Hematopoietic multipotent progenitor cell (in vitro differentiated cells): ENCODE measurements at places on chromosomes 1 and 21.

DNA sequence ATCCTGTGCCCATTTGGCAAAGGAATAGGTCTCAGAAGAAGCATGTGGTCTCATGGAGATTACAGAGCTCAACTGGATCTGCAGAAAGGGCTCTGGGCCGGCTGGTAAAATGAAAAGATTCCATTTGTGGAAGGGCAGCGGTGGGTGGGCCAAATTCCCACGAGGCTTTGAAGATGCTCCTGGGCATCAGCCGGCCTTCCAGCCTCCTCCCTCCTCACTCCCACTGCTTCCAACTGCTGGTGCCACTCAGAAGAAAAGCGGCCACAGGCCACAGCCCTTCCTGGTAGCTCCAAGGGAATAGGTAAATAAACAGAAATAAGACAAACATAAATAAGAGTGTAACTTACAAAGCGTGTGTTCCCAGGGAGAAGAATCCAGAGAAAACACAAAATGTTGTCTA lies 136.3 kb upstream of the SLC44A3 start:
- DNase-seq: no peak

- no peak for DNase-seq
These were observed 52.9 kb downstream of the NFIA start for GRCh38 chr1:61135291-61135690.

DNA sequence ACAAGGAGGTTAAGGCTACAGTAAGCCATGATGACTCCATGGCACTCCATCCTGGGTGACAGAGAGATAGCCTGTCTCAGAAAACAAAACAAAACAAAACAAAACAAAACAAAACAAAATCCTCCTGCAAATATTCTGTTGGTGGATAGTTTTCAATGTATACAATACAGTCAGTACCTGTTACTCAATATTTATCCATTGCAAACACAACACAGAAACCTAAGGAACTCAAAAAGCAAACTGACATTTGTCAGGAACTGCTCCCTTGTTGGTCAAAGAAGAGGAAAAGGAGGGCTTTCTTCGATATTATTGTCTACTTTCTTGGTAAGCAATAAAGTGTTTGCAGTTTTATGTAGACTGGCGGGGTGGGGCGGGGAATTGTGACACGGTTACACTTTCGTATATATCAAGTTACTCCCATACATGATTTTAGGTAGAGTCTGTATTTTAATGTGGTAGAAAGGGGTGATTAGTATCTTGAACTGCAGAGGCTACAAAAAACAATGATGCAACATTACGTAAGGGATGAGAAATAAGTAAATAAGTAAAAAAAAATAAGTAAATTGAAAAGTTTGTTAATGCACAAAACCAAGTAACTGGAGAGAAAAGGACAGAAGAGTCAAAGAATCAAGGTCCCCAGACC lies 31.8 kb downstream of the APP start:
- no peak for DNase-seq

DNA sequence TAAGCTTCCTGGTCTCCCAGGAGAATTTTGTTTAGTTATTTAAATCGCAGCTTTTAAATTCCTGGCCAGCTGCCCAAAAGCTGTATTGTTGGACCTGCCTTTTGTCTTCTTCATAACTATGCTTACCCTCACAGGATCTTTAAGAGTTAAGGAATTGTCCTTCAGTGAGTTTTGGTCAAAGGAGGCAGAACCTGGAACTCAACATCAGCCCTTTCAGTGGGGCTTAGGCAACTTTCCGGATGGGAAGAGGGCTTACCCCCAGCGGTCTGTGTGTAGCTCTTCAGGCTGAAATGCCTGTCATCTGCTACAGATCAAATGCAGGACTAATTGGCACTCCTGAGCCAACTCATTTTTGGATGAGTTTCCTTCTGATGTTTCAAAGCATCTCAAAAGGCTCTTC lies 402.6 kb downstream of the SIPA1L2 start:
- DNase-seq: no peak

DNA sequence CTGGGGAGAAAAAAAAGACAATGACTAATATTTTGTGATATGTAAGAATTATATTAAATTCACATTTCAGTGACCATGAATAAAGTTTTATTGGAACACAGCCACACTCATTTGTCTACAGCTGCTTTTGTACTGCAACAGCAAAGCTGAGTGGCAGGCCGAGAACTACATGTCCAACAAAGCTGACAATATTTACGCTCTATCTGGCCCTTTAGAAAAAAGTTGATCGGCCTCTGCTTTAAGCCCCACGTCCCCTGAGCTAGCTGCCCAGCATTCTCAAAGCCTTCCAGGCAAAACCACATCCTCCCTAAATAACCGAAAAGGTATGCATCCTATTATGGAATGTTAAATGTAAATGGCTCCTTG lies 8.6 kb downstream of the SLC2A1 start:
- DNase-seq: no peak

DNA sequence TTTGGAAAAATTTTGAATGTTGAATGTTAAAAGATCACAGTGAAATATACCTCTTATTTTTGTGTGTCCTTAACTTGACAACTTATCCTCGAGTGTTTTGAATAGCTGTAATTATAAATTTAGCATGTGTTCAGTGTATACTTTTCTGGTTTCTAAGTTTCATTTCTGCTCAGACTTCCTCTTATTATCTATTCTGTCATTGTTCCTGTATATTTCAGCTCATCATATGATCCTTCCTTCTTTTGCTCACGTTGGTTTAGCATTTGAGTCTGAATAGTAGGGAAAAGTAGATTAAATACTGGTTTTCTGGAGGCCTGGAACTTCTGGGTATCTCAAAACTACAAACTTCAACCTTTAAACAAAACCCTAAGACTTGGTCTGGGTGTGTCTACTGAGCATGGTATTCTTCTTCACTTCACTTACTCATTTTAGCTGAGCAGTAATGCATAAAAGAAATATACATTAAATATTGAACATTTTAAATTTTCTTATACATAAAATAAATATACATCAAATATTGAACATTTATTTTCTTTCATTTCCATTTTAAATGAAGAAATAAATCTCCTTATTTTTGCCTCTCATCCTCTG lies 3.3 kb upstream of the ATP6V1G3 start:
- DNase-seq: peak; percentile 17

DNA sequence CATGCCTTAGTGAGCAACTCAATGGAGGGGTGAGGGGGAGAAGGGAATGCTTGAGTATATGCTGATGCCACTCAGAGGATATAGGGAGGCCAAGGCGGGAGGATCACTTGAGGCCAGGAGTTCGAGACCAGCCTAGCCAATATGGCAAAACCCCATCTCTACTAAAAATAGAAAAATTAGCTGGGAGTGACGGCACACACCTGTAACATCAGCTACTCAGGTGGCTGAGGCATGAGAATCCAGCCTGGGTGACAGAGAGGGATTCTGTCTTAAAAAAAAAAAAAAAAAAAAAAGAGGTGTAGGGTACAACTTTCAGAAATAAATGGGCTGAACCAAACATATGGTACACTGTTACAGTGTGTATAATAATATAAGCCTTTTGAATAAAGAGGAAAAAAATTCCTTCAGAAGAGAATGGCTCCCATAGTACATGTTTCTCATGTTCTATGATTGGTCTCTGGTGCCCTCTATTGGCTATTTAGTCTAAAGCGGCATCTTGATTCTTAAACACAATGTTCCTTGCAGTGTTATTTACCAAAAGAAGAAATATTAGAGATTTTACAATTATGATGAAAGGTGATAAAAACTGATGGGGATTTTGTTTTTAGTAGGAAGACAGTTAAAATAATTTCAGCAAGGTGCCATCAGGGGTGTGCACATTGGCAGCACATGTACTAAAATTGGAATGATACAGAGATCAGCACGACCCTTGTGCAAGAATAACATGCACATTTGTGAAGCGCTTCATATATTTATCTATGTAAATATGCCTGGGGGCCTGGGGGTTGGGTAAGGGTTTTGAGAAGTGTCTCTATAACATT lies 109.8 kb downstream of the PATJ start:
- peak; percentile 87 for DNase-seq

- peak; percentile 32 for DNase-seq
These were observed 25.8 kb downstream of the CLDN14 start for GRCh38 chr21:36454093-36454531.

- DNase-seq: peak; percentile 62
These were observed 207.8 kb downstream of the SLC45A1 start for GRCh38 chr1:8525558-8526275.

DNA sequence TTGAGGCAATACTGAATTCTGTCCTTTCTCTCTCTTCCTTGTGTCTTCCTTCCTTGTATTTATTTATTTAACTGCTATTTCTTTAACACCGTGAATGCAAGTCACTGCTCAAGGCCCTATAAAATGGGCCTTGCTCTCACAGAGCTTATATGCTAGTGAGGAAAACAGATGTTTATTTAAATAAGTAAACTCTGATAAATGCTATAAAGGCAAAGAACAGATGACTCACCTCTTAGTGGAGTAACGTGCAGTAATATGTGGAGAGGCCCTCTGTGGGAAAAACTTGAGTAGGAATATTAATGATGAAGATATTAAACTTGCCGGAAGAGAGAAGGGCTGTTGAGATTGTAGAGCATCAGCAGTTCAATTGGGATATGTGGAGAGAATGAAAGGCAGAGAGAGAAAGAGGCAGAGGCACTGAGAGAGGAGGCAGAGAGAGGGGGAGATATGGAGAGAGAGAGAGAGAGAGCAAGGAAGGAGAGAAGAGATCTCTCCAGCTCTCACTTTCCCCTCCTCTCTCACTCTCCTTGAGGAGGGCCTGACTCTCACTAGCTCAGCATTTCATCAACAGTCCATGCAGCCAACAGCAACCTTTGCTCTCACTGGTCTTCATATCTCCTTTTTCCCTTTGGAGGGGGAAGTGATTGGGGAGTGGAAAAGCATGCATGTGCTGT lies 322.2 kb downstream of the LMX1A start:
- DNase-seq: no peak

GRCh38 chr1:160759740-160760139 lies 20.7 kb downstream of the SLAMF7 start:
- no peak for DNase-seq

GRCh38 chr1:113405573-113405972 lies 15.3 kb downstream of the MAGI3 start:
- no peak for DNase-seq

DNA sequence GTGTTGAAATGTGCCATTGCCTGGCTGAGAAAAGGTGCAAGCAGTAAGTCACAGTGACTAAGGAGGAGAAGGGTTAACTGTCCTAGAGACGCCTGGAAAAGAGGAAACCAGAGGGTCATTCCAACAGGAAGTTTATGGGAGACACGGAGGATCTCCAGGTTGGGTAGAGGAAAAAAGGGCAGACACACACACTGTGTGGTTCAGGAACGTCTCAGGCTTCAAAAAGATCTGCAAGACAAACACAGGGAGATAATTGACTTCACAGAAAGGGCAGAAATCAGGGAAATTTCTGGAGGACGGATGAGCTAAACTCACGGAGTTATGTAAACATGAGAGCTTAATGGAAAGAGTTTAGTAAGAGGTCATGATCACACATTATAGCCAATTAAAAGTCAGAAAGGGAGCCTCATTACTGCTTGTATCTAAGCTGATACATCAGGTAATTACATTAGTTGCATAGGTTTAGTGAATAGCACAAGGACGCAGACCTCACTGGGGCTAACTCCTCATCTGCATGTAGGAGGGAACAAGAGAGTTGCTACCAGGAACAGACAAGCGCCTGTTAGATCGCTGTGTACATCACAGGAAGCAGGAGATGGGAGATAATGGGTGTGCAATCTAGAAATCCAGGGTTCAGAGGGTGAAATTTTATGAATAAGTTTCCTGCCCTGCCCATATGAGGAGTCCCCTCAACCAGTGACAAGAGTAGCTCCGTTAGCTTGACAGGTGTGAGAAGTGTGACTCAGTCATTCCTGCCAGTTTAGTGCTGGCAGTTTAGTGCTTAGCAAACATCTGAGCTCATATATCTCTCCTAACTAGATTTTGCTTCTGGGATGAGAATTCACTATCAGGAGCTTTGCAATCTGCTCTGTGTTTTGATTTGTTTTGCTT lies 96.6 kb upstream of the TNR start:
- DNase-seq: peak; percentile 42

DNA sequence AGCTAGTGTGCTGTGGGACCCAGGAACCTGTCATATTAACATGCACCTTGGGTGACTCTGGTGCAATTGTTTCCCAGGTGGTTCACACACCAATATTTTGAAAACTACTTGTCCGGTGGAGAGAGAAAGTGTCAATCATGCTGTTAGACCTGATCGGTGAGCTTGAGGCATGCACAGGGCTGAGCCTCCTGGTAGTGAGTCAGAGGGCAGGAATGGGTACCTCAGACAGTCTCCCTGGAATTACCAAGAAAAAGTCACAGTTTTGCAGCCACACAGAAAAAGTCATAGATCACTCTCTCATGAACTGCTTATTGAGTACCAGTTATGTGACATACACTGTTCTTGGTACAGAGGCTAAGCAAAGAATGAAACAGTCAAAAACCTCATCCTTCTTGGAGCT lies 140.1 kb upstream of the NFIA start:
- DNase-seq: no peak

DNA sequence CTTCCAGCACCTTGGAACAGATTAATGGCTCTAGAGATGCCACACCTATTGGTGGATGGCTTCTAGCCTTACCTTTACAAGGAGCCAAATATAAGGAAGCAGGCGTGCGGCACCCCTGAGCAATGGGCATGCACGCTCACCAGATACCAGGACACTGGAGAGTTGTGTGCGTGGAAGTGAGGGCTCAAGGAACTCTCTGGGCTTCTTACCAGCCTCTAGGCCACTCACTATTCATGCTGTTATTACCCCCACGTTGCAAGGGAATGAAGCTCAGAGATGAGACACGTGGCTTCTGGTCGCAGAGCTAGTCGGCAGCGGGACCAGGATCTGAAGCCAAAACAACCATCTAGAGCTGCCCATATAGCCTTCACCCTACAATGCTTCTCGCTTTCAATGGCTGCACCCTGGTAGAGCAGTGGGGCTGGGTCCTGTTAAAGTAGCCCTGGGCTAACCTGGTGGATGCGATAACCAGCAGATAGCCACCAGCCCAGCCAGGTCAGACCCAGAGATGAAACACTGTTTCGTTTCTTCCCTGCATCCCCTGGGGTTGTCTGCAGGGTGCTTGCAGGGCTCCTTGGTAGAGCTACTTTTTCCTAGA lies 396.4 kb upstream of the VAMP3 start:
- no peak for DNase-seq

DNA sequence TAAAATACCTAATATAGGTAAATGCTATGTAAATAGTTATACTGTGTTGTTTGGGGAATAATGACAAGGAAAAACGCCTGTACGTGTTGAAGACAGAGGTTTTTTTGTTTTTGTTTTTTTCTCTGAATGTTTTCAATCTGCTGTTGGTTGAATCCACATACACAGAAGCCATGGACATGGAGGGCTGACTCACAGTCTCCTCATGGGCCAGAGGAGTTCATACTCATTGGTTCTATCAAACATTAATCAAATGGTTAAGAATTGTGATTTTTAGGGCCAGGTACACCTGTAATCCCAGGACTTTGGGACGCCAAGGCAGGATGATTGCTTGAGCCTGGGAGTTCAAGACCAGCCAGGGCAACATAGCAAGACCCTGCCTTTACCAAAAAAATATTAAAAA lies 20.5 kb downstream of the MIER1 start:
- no peak for DNase-seq

- no peak for DNase-seq
These were observed 18.3 kb upstream of the TLR5 start for GRCh38 chr1:223161321-223161720.

GRCh38 chr1:97986041-97987005 lies 65.5 kb upstream of the DPYD start:
- no peak for DNase-seq

- DNase-seq: no peak
These were observed 58.1 kb downstream of the PTP4A2 start for GRCh38 chr1:31879981-31880608.

GRCh38 chr1:2312515-2313301 lies 78.6 kb downstream of the MORN1 start:
- DNase-seq: no peak
